ENCODE measurements at places on chromosomes 7 and 10. TPM values are rescaled to one million over a fixed set of nuclear protein-coding genes. Genes with fewer than 3 reads are reported as not detected.

MPLKIP gene
- total RNA-seq: 28.1 TPM

TMEM236 gene
- 0.02 TPM for total RNA-seq

BMI1 gene
- 50.7 TPM for total RNA-seq

ZNF727 gene
- not detected for total RNA-seq

CARD11 gene
- 143 TPM for total RNA-seq

LRRC61 gene
- 41.6 TPM for total RNA-seq

TRPV5 gene
- total RNA-seq: 0.10 TPM

ERVW-1 gene
- total RNA-seq: not detected

FAM241B gene
- 10.0 TPM for total RNA-seq

C10orf105 gene
- 0.42 TPM for total RNA-seq

CREB5 gene
- not detected for total RNA-seq

SFMBT2 gene
- total RNA-seq: 52.0 TPM

SH2D4B gene
- total RNA-seq: 0.17 TPM

RHEB gene
- 62.4 TPM for total RNA-seq

SNX10 gene
- 45.7 TPM for total RNA-seq

LDB3 gene
- not detected for total RNA-seq

SFRP5 gene
- total RNA-seq: not detected

SLIT1 gene
- total RNA-seq: 0.47 TPM
